HL-60 (cell line): ENCODE measurements at places on chromosomes 2 and 18.

DNA sequence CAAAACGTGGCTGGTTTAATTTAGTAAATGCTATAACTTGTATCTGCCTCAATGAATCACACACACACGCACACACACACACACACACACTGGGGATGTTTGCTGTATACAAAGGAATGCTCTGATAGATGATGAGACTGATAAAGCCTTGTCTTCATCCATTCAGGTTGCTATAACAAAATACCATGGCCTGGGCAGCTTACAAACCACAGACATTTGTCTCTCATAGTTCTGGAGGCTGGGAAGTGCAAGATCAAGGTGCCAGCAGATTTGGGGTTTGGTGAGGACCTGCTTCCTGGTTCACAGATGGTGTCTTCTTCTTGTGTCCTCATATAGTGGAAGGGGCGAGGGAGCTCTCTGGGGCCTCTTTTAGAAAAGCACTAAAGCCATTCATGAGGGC is 149.5 kb upstream of the HDAC4 start:
- no peak for DNase-seq

DNA sequence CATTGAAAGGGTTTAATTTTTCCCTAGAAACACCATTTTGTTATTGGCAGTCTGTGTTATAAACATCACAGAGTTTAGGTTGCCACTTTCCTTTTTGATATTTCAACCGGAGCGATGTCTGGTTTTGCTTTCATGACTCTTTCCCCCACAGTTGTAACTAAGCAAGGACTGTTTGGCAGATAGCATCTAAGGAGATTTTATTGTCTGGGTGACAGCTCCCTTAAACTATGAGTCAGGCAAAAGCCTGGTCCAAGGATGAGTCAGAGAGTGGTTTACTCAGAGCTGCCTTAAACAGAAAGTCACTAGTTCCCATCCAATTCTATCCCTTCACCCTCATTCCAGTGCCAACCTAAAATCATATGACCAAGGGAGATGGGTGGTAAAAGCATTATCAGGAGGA is 341.6 kb upstream of the VWC2L start:
- DNase-seq = no peak

DNA sequence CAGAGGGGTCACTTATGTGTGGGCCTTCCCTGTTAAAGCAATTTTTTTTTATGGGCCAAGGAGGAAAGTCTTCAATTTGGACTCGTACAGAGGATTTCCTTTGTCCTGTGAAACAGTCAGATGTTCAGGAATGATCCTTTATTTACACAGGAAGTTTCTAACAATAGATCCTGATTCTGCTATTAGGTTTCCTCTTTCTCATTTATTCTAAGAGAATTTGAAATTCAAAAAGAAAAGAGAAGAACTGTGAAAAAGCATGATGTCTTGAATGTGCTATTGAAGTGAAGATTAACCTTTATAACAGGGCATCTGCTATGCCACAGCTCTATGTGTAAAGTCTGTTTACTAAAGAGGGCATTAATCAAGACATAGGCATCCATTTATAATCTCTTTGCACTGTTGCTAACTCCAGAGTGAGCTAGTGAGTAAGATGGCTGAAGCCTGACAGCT is 105.3 kb upstream of the FAM98A start:
- no peak for DNase-seq

- no peak for DNase-seq
Observed at GRCh38 chr2:66899648-66900047, 464.7 kb downstream of the MEIS1 start.

DNA sequence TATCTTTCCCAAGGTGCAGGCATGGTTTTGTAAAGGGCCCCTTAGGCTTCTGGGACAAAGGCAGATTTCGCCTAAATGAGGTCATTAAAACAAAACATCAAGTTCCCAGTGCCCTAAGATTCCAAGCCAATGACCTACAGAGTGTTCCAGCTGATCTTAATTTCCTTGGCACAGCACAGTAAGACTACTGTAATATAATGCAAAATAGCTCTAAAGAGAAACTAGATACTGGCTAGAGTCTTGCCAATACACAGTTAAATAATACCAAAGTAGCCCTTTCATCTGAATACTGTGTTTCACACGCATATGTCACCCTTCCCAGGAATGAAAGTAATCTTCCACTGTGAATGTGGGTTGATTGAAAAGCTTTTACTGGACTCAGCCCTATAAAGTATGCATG is 14.7 kb downstream of the GRB14 start:
- no peak for DNase-seq
